ENCODE measurements at places on chromosomes 4 and X.

GRCh38 chr4:148120216-148120615 is 322.0 kb downstream of the NR3C2 start:
- DNase-seq = no peak

GRCh38 chr4:145805490-145805889 is 125.5 kb downstream of the C4orf51 start:
- DNase-seq = no peak

GRCh38 chrX:19799319-19800182 is 87.8 kb downstream of the SH3KBP1 start:
- DNase-seq = peak; percentile 67

DNA sequence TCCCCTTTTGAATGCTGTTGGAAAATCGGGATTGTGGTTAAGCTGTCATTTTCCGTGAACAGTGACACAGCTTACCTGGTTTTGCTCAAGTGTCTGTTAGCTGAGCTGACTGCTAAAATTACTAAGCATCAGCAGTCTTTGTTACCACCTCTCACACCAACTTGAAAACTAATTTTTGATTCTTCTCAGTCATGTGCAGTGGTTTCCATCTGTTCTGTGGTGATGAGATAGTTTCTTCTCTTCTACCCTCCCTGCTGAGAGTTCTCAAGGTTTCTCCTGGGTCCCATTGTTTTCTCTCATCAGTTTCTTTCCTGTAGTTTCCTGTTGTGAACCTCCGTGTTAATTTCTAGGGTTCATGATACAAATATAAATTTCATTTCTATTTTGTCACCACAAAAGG is 225.6 kb downstream of the ARHGAP10 start:
- DNase-seq = no peak

DNA sequence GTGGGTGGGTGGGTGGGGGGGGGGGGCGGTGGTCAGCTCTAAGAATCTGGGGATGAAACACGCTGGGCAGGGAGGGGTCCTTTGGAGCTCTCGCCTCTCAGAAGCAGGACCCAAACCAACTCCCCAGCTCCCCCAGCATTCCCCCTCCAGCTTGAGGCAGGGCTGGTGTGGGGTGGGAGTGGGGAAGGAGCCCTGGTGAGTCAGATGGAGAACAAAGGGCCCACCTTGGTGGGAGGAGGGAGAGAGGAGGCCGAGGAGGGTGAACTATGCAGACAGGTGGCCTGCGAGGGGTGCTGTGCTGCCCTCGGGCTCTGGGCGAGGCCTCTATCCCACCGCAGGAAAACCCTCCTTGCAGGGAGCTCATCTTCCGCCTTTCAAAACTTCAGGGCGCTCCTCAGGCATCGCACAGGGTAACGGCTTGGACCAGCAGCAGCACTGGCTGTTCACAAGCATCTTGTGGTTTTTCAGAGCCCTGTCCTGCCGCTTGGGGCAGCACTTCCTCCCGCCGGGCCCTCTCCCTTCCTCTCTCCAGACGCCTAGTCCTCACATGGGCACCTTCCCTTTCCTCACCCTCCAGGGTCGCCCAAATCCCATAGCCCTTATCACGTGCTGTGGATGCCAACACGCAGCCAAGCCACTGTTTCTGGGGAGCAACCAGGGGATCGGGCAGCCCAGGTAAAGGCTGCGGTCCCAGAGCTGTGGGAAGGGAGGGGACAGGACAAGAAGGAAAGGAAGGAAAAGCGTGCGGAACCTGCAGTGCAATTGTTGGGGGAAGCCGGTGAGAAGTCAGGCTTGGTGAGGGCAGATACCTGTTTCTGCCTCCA is 34.0 kb upstream of the GRPEL1 start:
- peak; percentile 49 for DNase-seq

DNA sequence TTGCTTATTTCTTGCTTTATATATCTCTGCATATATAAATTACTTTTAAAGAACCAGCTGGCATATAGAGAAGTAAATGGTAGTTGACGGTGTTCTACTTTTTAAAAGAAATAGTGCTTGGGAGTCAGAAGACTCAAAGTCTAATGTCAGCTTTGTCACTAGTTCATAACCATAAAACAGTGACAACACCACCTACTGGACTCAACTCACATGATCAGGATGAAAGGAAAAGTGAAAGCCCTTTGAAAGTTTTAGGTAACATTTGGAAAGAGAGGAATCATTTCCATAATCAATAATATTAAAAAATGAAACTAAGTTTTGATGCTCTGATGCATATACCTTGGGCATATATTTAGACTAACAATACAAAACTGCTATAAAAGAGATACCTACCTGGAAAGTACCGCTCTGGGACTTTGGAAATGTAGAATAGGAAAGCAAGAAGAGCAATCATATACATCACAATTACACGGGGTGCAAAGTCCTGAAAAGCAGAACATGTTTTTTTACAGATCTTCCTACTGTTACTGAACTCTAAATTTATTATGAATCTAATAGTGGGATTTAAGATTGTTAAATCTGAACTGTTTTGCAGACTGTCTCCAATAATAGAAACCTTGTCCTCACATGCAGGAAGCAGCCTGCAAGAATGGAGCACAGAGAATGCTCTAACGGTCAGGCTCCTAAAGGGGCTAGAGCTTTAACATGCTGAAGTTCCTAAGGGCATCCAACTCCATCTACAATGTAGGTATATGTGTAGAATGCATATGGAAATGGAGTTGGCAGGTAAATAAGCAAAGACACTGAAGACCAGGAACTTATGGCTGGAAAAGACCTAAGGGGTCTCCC is 15.6 kb downstream of the PAQR3 start:
- DNase-seq = no peak

- no peak for DNase-seq
Observed at GRCh38 chr4:40562681-40563080, 67.0 kb downstream of the RBM47 start.

DNA sequence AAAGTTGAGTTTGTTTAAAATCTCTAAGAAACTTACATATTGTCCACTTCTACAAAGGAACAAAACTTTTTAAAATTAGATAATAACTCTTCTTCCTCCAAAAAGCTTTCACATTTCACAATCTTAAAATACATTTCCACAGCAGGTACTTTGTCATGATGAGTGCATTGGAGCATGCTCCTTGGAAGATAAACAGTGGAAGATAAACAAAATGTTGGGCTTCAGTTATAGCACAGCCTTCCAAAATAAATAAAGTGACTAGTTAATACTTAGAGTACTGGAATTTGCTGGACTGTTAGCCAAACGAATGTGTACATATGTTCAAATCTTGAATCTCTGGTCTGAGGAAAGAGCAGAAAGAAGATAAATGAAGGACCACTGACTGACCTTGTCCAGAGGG is 54.9 kb upstream of the PDE5A start:
- no peak for DNase-seq

- no peak for DNase-seq
Observed at GRCh38 chrX:108224218-108224617, 132.6 kb downstream of the ATG4A start.

DNA sequence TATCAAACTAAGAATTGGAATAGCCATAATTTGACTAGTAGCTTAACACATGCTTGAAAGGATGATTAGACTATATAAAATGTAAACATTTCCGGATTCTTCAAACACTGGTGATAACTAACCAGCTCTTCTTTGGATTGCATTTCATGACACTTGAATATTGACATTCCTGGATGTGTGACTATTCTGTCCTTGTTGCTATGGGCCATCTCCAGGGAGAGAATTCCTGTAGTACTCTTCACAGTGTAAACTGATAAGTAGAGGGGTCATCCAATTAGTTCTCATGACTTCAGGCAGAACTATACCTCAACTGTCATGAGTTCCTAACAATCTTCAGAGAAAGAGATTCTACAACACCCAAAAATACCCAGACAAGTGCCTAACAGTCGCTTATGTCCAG is 1026.7 kb upstream of the TENM3 start:
- DNase-seq = no peak

GRCh38 chr4:83582289-83582785 is 46.4 kb downstream of the GPAT3 start:
- peak; percentile 36 for DNase-seq

- no peak for DNase-seq
Observed at GRCh38 chr4:186829740-186830449, 106.2 kb upstream of the FAT1 start.

DNA sequence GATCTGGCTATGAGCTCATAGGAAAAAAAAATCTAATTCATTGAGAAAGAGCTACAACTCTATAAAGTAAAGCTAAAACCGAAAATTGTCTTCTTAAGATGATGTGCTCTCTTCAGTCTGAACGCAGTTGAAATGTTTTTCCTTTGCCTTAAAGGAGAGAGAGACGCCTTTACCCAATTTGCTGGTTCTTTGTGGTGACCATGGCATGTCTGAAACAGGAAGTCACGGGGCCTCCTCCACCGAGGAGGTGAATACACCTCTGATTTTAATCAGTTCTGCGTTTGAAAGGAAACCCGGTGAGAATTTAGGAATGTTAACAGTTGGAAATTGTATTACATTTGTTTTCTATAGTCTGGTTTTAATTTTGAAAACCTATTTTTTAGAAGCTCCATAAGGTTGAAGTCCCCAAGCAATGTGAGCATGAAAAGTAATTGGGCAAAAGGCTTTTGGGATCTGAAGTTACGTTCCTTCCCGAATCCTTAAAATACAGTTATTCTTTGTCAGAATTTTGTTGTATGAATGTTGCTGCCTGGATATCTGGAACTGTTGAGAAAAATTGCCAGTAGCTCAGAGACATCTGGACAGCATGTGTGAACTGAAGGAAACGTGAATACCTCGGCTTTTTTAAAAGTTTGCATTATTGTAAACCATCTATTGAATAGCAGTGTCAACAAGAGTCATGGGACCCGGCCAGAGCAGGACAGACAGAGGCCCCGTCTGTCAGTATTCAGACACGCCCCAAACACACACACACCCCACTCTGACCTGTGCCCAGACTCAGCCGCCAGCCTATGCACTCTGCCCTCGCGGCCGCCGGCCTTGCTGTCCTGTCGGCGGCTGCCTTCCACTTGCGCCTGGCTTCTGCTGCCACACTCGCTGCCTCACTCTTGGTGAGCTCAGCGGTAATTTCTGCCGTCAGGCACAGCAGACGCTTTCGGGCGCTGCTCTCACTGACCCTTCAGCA is 9.9 kb downstream of the PIGG start:
- no peak for DNase-seq

DNA sequence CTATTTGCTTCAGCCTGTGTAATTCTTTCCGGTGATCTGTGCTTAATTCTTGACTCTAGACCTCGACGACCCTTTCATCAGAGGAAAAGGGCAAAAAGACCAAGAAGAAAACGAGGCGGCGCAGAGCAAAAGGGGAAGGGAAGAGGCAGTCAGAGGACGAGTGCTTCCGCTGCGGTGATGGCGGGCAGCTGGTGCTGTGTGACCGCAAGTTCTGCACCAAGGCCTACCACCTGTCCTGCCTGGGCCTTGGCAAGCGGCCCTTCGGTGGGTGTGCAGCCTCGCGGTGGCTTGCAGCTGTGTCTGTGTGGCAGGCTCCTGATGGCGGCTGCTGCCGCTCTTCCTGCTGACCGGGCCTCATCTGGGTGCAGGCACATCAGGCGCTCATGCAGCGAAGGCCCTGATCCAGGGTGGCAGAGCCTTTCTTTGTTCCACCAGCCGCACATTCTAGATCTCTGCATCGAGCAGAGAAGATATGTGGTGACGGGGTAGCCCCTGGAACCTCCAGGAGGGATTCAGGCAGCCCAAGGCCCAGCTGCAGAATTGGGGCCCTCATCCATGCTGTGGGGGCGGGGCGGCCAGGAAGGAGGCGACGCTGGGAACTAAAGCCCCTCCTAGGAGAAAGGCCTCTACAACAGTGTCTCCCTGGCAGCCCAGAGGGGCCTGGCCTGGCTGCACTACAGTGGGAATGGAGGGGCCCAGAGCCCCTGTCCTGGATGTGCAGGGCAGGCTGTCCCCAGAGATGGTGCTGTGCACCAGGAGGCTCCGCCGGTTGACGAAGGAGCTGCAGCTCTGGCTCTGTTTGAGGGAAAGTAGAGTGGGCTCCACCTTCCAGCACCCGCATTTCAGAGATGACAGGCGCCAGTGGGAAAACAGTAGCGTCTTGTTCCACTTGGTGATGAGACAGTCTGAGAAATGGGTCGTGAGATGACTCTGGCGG is 32.1 kb downstream of the NELFA start:
- DNase-seq = no peak

GRCh38 chr4:142081025-142081424 is 444.6 kb downstream of the IL15 start:
- DNase-seq = no peak

DNA sequence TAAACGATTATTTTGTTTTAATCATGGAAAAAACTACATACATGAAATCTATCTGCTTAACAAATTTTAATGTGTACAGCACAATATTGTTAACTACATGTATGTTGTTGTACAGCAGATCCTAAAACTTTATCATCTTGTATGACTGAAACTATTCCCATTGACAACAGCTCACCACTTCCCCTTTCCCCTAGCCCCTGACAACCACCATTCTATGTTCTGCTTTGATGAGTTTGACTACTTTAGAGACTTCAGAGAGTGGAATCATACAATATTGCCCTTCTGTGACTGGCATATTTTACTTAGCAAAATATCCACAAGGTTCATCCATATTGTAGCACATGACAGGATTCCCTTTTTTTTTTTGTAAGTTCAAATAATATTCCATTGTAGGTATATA is 185.9 kb downstream of the CFAP299 start:
- DNase-seq = no peak

DNA sequence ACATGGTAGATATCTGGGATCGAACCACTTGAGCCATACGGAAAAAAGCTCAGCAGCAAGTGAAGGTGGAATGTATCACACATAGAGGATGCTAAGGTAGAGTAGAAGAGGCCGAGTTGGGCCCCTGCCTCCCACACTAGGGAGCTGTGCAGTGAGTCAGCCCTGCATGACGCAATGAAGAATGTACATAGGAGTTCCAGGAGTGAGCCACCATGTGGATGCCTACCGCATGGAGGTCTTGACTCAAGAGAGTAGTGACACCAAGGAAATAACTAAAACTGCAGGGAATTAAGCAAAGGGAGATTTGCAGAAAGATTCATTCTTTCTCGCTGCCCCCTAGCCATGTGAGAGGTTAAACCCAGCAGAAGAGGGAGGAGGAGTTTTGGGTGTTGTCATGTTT is 389.6 kb upstream of the IGFBP7 start:
- no peak for DNase-seq

- DNase-seq = no peak
Observed at GRCh38 chr4:182139491-182139890, 103.7 kb upstream of the TENM3 start.

DNA sequence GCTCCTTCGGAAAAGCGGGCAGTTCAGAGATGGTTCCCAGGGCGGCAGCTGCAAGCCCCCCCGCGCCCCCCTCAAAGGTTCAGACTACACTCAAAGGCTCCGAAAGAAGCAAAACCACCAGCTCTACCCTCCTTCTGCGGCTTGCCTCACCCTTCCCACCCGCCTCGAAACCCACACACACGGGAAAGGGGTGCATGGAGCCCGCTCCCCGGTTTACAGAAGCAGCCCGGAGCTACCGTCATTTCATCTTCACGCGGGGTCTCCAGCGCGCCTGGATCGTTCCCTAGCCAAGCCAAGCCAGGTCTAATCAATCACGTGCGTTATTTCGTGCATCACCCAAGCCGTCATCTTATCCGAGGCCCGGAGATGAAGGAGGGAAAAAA is 1.2 kb downstream of the NLGN4X start:
- no peak for DNase-seq

DNA sequence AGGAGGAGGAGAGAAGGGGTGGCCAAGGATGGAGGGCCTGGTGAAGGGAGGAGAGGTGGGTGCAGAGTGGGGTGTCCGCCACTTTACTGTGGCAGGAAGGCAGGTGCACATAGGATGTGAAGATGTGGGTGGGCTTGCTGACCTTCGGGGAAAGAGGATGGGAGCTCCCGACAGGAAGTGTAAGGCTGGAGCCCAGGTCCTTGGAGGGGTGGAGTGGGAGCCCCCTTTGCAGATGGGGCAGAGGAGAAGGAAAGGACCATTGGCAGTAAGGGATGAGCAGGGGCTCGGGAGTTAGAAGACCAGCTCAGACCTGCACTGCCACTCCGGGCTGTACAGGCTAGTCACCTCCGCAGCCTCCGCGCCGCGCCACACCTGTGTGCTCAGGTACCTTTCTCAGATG is 89.5 kb downstream of the EVC start:
- no peak for DNase-seq

All from DMS 273 treated with DMSO at 0.1 percent for 48 hours (cell line).